ENCODE measurements at places on chromosomes 12 and 14. TPM values are rescaled to one million over a fixed set of nuclear protein-coding genes. Genes with fewer than 3 reads are reported as not detected.

The MMP19 gene
- total RNA-seq = 4.7 TPM

The ISCU gene
- total RNA-seq = 121 TPM

The CAPZA3 gene
- not detected for total RNA-seq

The ARHGAP5 gene
- 127 TPM for total RNA-seq

The CPSF6 gene
- 58.4 TPM for total RNA-seq

The XRCC3 gene
- 5.2 TPM for total RNA-seq

The AKAP5 gene
- 2.9 TPM for total RNA-seq

The PIANP gene
- 3.6 TPM for total RNA-seq

The CISTR gene
- total RNA-seq = not detected

The KLHL33 gene
- total RNA-seq = 0.07 TPM

The CELA1 gene
- not detected for total RNA-seq

The TCL1B gene
- total RNA-seq = not detected

The MSRB3 gene
- 73.0 TPM for total RNA-seq

- H3K27ac ChIP-seq = no peak overlapping the region
- H3K4me3 ChIP-seq = no peak overlapping the region
- H3K4me1 ChIP-seq = no peaks in the 10 kb centered on the region
- no peaks in the 10 kb centered on the region for H3K27me3 ChIP-seq
- no peaks in the 10 kb centered on the region for H3K36me3 ChIP-seq
Observed at GRCh38 chr12:116027551-116027821, 250.0 kb downstream of the MED13L start.

DNA sequence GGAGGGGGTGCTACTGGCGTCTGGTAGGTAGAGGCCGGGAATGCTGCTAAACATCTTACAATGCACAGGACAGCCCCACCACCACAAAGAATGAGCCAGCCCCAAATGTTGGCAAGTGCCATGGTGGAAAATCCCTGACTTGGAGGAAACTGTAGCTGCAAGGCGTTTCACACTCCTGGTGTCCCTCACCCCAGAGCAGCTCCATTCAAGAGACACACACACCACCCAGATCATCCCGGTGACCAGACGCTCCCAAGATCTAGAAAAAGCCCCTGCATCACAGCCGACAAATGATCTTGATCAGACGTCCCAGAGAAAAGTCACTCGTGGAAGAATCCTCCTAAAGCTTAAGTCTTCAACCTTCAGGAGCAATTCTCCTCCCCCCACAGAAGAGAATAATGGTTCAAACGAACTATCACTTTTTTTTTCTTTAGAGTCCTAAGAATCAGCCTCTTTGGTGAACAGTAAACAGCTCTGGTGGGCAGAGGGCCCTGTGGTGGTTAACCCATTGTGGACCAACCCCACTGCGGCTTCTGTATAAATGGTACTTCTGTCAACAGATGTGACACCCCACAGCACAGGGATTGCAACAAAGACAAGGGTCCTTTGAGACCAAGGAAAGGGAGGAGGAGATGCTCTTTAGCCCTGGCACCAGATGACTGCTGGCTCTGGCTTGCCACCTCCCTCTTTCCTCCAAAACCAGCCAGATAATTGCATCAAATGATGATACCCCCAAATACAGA, 2.7 kb downstream of the GLTP start:
- H3K27ac ChIP-seq = no peak overlapping the region
- H3K36me3 ChIP-seq = no peaks in the 10 kb centered on the region
- no peak for DNase-seq
- H3K4me1 ChIP-seq = peaks cover 16% of the 10 kb centered on the region

- H3K4me1 ChIP-seq = no peaks in the 10 kb centered on the region
- H3K27me3 ChIP-seq = no peaks in the 10 kb centered on the region
- no peaks in the 10 kb centered on the region for H3K36me3 ChIP-seq
- H3K27ac ChIP-seq = no peak overlapping the region
Observed at GRCh38 chr12:13288937-13289652, 92.6 kb downstream of the EMP1 start.

DNA sequence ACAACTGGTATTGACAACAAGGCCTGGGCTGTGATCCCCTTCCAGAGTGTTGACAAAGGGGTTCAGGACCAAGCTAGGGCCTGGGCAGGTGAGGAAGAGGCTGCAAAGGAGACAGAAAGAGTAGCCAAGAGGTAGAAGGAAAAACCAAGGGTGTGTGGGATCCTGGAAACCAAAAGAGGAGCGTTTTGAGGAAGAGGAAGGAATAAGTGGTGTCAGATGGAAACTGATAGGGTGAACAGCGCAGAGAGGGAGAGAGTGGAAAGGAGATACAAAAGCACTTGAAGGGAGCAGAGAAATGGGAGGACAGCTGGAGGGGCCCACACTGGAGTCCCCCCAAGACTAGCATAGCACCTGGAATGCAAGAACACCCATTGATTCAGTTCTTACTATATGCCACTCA, 8.3 kb upstream of the HVCN1 start:
- H3K36me3 ChIP-seq = no peaks in the 10 kb centered on the region
- peaks cover 5% of the 10 kb centered on the region for H3K4me1 ChIP-seq
- DNase-seq = no peak
- H3K4me3 ChIP-seq = no peak overlapping the region
- H3K27me3 ChIP-seq = no peaks in the 10 kb centered on the region
- H3K27ac ChIP-seq = no peak overlapping the region

DNA sequence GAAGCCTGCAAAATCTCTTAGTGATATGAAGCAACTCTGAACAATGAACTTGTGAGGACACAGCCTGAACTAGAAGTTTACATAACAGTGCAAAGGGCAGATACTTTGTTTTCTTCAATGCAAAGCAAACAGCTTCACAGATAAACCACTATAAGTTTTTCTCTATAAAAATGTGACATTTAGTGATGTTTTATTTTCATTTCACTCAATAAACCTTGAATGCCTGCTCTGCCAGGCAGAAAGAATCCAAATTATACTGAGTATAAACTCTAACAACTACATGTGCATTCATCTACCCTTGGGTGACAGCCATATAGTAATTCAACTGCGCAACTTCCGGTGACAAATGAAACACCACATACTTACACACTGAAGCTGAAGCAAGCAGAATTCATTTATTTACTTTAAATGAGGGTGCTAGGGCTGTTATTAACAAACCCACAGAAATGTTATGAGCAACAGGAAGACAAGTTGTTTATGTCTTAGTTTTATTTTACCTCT, 10.3 kb downstream of the DCP1B start:
- H3K36me3 ChIP-seq = peaks cover 19% of the 10 kb centered on the region
- H3K4me1 ChIP-seq = no peaks in the 10 kb centered on the region
- H3K27me3 ChIP-seq = no peaks in the 10 kb centered on the region
- H3K4me3 ChIP-seq = no peak overlapping the region

DNA sequence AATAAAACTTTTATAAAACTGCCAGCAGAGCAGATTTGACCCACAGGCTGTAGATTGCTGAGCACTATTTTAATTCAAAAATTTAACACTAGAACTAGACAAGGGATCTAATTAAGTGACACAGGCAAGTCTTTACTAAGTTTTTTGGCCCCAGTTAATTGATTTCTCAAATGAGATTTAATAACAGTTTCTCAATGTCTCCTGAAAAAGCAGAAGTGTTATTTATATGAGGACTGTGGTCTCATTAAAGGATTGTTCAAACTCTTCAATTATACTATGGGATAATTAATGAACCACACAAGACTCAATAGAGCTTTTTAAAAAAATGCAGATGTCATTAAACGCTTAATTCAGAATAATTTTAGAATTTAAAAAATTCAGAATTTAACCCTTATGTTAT, 1.9 kb downstream of the HEATR5A start:
- H3K36me3 ChIP-seq = no peaks in the 10 kb centered on the region
- no peak for DNase-seq
- no peak overlapping the region for H3K27ac ChIP-seq
- peaks cover 5% of the 10 kb centered on the region for H3K4me1 ChIP-seq

DNA sequence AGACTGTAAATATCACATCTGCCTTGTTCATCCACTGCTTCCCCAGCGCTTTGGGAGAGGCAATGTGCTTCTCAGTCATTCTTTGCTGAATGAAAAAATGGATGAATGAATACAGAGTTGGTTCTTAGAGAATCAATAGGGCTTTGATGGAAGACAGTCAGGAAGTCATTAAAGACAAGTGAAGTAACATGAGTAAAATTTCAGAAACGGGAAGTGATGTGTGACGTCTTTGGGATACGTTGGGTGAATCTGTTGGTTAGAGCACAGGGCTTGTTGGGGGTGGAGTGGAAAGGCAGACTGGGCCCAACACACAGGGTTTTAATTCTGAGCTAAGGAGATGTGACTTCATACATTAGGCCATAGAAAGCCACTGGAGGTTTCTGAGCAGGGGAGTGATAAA, 39.0 kb upstream of the NRXN3 start:
- no peak for DNase-seq
- H3K4me3 ChIP-seq = no peak overlapping the region
- H3K27me3 ChIP-seq = no peaks in the 10 kb centered on the region
- no peaks in the 10 kb centered on the region for H3K36me3 ChIP-seq
- no peak overlapping the region for H3K27ac ChIP-seq

DNA sequence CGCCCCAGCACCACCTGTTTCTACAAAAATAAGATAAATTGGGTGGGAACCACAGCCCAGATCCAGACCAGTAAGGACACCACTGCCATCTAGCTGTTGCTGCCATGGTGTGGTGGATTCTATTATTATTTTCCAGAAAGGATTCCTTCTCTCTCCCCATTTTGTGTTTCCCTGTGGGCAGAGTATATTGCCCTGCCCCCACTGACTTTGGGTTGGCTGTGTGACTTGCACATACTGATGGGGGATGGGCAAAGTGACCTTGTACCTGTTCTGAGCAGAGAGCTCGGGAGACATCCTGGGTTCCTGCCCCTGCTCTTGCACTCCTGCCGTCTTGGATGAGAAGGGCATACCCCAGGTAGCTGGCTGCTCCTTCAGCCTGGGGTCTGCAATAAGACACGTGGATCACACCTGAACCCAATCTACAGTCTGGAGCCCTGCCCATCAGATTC, 24.3 kb downstream of the MOAP1 start:
- H3K4me3 ChIP-seq = no peak overlapping the region
- H3K36me3 ChIP-seq = no peaks in the 10 kb centered on the region
- no peaks in the 10 kb centered on the region for H3K4me1 ChIP-seq
- no peak for DNase-seq

DNA sequence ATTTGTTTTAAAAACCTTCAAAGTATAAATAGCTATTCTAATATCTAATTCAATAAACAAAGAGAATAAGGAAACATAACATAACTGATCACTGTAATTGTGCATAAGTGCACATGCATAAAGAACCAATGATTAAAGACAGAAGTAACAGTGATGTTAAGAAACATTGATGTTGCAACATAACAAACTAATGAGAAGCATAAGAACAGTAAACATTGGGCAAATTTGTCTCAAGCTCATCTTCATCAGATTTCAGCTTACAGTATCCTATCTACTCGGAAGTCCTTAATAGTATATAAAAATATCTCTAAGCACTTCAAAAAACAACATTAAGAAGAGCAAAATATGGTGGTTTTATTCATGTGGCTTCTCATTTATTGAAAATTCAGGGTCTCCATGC, 97.6 kb downstream of the GARIN6 start:
- H3K27ac ChIP-seq = no peak overlapping the region
- H3K27me3 ChIP-seq = no peaks in the 10 kb centered on the region
- DNase-seq = no peak
- H3K4me3 ChIP-seq = no peak overlapping the region

DNA sequence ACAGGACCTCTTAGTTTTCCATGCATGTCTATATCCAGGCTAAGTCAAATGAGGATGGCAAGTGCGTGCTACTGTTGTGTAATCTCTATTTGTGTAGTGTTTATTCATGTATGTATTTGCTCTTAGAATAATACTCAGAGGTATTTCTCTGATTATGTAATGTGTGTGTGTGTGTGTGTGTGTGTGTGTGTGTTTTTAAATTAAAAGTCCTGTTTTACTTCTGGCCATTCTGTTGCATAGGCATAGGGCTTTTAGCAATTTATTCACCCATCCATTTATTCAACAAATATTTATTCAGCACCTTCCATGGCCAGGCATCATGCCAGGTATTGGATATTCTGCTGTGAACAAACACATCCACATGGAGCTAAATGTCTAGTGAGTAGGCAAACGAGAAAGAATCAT, 63.5 kb downstream of the PELI2 start:
- H3K27me3 ChIP-seq = no peaks in the 10 kb centered on the region
- no peak overlapping the region for H3K4me3 ChIP-seq
- no peak for DNase-seq
- H3K36me3 ChIP-seq = no peaks in the 10 kb centered on the region

DNA sequence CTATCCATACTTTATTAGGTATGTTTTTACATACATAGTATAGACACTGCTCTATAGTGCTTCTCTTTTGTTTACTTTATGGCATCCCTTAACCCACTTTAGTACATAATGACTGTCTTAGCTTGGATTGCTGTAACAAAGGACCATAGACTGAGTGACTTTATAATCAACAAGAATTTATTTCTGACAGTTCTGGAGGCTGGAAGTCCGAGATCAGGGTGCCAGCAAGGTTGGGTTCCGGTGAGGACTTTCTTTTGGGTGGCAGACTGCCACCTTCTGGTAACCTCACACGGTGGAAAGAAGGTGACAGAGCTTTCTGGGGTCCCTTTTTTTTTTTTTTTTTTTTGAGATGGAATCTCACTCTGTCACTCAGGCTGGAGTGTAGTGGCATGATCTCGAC, 48.6 kb upstream of the PPM1H start:
- no peak for DNase-seq
- no peaks in the 10 kb centered on the region for H3K36me3 ChIP-seq
- H3K27me3 ChIP-seq = no peaks in the 10 kb centered on the region
- H3K4me3 ChIP-seq = no peak overlapping the region
- no peak overlapping the region for H3K27ac ChIP-seq

DNA sequence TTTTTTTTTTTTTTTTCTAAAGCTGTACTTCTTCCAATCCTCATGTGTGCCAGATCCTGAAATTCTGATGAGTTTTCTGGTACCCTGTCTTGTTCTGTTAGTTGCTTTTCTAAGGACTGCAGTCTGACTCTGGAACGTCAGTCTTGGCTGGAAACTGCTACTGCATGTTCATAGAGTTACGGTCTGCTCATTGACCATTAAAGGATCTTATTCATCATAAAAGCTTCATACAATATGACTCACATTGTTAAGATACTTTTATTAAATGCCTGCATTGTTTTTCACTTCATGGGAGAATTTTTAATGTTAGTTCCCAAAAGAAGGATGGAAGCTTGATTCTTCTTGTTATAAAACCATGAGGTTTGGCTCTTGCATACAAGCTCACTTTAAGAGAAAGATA, 233.6 kb downstream of the SYT10 start:
- no peak overlapping the region for H3K27ac ChIP-seq
- H3K27me3 ChIP-seq = no peaks in the 10 kb centered on the region
- H3K4me1 ChIP-seq = no peaks in the 10 kb centered on the region
- no peak for DNase-seq

DNA sequence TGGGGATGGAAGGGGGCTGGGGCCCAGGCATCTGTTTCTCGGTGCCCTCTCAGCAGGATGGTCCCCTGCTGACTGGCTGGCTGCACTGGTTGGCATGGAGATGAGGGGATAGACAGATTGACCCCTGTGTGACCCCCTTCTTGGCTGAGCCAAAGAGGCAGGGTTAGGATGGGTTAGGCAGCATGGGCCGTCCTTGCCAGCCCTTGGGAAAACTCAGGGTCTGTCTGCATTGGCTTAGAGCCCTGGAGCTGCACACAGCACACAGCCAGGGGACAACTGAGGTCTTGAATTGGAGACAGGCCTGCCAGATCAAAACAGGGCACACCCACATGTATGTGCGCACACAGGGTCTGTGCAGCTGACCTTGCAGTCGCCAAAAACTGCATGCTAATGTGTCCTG, 11.2 kb upstream of the LRP1-AS start:
- H3K36me3 ChIP-seq = peaks cover 79% of the 10 kb centered on the region
- no peak overlapping the region for H3K4me3 ChIP-seq
- H3K27ac ChIP-seq = no peak overlapping the region
- H3K27me3 ChIP-seq = no peaks in the 10 kb centered on the region
- no peak for DNase-seq
